Stimulated activated CD4-positive, alpha-beta T cell treated with anti-CD3 and anti-CD28 coated beads, Interleukin-12 subunit alpha, Interleukin-12 subunit beta, amount 100 ng/mL, for 48 hours (primary cell): ENCODE measurements at places on chromosomes 4 and X.

- DNase-seq, result no peak
Observed at GRCh38 chr4:162497564-162498167, 333.9 kb upstream of the FSTL5 start.

GRCh38 chr4:166895771-166896170, 338.5 kb downstream of the SPOCK3 start:
- DNase-seq, result no peak

DNA sequence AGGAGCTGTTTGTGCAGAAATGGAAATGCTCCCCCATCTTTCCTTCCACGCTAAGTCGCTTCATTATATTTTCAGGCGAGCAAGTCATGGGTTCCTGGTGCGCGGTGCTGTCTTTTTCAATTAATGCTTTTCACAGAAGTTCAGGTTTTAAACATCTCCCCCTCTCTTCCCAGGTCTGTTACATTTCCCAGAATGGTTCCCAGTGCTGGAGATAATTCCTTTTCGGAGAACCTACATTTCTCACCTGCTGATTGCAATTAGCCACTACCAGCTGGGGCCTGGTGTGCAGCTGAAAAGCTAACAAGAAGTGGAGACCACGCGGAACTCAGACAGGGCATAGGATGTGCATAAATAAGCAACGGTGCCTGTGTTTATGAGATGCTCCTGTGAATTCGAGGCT, 217.8 kb downstream of the MID1IP1 start:
- no peak for DNase-seq

GRCh38 chrX:106905064-106905708, 2.0 kb upstream of the RIPPLY1 start:
- DNase-seq, result no peak

DNA sequence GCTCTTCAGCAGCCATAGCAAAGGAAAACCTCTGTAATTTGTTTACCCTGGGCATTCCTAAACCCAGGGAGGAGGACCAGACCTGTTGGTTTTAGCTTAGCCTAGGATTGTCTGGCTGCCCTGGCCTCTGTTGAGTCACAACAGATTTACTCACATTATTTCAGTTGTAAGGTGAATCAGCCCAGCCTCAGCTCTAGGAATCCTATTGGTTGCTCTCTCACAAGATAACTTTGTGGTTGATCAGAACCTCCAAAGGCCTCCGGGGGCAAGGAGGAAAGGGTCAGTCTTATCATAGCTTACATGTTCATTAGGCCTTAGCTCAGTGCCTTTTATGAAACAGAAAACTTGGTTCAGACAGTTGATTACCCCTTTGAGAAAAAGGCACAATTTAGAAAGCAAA, 41.0 kb downstream of the PDK3 start:
- no peak for DNase-seq

DNA sequence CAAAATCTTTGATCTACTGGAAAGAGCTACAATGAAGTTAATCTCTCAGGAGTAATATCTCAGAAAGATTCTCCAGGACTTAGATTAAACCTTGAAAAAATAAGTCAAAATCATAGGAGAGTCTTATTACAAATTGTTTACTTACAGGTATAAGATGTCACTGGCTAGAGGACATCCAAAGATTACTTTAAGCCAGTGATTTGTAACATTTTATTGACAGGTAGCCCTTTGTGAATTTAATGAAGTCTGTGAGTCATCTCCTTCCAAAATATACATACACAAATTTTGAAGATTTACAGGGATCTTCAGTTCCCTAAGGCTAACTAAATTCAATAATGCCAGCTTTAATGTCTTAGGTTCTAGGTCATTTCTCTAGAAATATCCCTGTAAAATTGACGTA, 359.7 kb downstream of the EPHA5 start:
- no peak for DNase-seq

- no peak for DNase-seq
Observed at GRCh38 chr4:30641345-30641744, 78.8 kb upstream of the PCDH7 start.

- DNase-seq, result no peak
Observed at GRCh38 chr4:139624441-139625092, 41.1 kb upstream of the MGST2 start.

GRCh38 chr4:51843309-51844152, 578 bp downstream of the DCUN1D4 start:
- DNase-seq, result peak; percentile 56

DNA sequence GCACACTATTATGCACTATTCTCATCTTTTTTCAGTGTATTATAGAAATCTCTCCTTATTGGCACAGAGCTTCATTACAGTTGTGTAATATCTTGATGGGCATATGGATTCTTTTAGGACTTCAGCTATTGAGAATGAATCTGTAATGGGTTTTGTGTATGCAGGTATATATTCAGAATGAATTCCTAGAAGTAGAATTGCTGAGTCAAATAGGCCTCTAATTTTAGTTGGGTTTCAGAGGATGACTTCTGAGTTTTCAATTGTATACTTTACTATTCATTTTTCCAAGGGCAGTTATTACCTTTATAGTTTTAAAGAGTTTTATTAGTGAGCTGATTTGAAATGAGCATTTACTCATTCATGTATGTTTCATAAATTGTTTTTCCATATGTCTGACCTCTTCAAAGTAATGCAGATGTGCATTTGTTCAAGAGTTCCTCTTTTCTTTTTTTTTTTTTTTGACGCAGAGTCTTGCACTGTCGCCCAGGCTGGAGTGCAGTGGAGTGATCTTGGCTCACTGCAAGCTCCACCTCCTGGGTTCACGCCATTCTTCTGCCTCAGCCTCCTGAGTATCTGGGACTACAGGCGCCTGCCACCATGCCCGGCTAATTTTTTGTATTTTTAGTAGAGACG, 19.5 kb downstream of the CASP6 start:
- DNase-seq, result no peak

GRCh38 chrX:121008920-121009319, 23.4 kb upstream of the CT47A1 start:
- no peak for DNase-seq

DNA sequence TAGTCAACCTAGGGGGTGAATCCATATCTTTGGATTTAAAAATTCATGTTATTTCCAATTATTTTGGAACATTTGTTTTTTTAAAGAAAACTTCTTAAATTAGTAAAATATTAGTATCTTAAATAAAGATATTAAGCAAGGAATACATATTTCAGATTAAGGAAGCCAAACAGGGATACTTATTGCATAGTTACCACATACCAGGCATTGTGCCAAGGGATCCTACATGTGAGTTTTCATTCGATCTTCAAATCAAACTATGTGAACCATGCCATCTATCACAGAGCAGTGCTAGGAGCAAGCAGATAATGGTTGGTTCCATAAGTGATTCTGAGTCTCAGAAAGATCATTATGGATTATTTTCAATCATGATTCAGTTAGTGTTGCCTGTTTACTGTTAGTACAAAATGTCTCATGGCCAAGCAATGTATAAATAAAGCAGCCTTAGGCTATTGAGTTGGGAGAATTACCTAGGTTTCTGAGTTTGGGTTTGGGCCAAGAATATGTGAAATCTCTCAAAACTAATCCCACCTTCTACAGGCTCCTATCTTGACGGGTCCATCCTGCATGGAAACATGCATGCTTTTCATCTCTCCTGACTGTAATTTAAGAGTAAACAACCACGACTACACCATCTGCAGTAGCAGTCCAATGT, 176.7 kb downstream of the NPFFR2 start:
- DNase-seq, result no peak

DNA sequence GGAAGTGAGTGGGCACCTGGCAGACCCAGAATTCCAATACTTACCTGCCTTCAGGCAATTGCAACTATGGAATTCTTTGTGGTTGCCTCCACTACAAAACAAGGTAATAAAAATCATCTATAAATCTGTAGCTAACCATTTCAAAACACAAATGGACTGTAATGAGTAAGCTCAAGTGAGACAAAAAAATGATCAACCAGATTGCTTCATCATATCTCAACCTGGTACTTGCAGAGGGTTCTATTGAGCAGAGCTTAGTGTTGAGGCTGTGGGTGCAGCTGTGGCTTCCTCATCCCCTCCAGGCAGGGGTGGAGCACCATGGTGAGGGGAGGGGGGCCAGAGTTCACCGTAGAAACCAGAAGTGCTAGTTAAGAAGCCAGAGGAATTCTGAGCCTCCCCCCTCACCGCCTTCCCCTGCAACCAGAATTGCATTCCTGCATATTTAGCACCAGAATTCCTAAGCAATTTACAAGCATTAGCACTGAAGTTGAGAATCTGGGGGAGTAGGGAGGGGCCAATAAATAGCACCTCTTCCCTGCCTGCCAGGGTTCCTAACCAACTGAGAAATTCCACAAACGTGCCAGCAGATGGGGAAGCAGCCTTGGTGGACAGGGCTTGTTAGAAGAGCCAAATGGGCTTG, 11.5 kb downstream of the CTAG1A start:
- DNase-seq, result no peak

DNA sequence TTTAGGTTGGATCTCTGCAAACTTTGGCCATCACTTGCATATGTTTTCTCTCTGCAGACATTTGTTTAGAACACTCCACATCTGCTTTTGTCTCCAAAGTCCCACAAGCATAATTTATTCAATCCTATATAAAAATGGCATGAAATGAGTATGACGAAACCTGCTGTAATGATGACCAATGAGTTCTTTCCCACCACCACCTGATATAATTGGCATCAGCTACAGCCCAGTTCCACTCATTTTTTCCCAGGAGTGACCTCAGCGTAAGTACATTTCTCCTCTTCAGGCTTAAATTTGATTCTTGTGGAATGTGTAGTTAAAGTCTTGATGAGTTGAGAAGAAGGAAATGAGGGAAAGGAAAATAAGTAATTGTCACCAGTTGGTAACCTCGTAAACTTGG, 205.1 kb downstream of the AWAT2 start:
- DNase-seq, result no peak

GRCh38 chr4:38686682-38687081, 22.7 kb downstream of the KLF3 start:
- DNase-seq, result no peak

DNA sequence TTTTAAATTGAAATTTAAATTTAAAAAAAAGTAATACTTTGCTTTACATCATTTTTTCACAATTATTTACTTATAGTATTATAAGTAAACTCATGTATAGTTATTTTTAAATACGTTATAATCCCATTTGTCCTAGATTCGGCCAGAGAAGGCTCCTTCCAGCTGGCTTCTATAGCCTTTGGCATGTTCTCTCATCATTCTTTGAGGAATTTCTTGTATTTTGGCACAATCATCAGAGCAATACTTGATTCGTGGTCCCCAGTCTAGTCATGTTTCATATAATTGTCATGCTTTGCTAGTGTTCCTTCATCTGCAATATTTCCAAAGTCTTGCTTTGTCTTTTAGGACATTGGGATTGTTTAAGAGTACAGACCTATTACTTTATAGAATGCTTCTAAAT, 1037.9 kb upstream of the AGA start:
- DNase-seq, result no peak

- no peak for DNase-seq
Observed at GRCh38 chr4:61771056-61771455, 570.9 kb downstream of the ADGRL3 start.

DNA sequence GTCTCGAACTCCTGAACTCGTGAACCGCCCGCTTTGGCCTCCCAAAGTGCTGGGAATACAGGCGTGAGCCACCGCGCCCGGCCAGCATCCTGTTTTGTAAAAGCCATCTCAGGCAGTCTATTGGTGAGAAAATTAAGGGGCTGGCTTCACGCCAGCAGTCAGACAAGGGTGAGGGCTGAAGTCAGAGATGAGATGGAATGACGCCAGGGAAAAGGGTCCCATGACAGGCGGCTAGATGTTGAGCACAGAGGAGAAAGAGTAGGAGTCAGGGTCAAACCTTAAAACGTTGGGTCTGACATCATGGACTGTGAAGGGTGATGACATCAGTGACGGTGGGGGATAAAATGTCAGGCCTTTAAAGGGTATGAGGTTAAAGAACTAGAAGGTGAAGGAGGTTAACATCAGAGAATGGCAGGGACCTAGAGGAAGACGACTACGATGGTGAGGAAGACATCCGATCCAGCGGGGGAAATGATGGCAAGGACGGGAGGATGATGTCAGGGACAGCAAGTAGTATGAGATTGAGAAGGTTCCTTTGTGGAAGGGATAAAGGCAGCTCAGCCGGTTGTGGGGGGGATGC, 504 bp upstream of the RBM3 start:
- DNase-seq, result peak; percentile 7

GRCh38 chr4:22030307-22030706, 81.7 kb upstream of the KCNIP4 start:
- no peak for DNase-seq

DNA sequence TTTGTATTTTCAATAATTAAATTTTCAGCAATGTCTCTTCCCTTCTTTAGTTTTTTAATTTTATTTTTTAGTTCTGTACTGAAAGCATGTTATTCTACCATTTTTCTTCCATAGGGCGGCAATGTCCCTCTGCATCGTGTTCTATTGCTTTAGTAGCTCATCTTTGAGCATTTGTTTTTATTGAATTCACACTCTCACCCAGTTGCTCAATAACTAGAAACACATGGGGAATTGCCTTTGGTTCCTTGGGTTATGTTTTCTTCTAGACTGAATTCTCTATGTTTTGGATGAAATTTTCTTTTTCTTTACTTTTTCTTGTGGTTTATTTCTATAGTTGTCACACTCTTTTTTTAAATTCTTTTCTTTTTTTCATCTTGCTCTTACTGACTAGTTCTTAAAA, 233.8 kb upstream of the LDB2 start:
- DNase-seq, result no peak

DNA sequence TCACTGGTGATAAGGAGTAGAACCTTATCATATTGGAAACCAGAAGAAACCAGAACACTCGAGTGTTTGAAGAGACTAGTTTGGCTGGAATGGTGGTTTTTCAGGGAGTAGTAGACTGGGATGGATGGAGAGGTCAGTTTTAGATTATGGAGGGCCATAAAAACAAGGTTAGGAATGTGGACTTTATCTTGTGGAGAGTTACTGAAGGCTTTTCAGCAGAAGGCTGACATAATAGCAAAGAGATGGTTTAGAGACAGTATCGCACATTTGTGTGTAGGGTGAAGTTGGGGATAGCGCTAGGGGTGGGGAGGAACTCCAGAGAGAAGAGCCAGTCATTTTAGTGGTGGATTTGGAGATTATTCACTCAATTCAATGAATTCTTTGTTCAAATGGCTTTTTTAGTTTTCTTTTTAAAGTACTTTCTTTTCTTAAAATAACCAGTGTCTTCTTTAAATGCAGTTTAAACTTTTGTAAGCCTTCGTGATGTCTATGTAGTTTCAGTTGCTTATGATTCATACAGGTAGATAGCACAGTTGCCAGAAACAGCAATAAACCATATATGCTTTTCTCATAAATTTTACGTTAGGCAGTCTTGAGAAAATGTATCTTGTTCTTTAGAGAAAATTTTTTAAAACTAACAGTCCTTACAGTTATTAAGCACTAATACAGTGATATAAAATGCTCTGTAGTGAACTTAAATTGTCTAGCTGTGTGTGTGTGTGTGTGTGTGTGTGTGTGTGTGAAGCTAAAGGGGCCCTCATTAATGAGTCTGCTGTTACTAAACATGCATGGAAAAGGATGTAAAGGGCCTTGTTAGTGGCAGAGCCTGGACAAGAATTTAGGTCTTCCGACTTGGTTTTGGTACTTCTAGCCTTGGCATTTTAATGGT, 3.8 kb downstream of the ARHGAP10 start:
- no peak for DNase-seq

GRCh38 chrX:110418316-110419235, 59.9 kb downstream of the RTL9 start:
- DNase-seq, result no peak

GRCh38 chr4:89100853-89101252, 10.5 kb upstream of the TIGD2 start:
- no peak for DNase-seq

- no peak for DNase-seq
Observed at GRCh38 chr4:36439556-36439955, 158.1 kb downstream of the DTHD1 start.

- DNase-seq, result no peak
Observed at GRCh38 chr4:176762661-176763308, 29.9 kb downstream of the VEGFC start.
